HFFc6 (cell line): ENCODE measurements at places on chromosomes 12 and 14.

DNA sequence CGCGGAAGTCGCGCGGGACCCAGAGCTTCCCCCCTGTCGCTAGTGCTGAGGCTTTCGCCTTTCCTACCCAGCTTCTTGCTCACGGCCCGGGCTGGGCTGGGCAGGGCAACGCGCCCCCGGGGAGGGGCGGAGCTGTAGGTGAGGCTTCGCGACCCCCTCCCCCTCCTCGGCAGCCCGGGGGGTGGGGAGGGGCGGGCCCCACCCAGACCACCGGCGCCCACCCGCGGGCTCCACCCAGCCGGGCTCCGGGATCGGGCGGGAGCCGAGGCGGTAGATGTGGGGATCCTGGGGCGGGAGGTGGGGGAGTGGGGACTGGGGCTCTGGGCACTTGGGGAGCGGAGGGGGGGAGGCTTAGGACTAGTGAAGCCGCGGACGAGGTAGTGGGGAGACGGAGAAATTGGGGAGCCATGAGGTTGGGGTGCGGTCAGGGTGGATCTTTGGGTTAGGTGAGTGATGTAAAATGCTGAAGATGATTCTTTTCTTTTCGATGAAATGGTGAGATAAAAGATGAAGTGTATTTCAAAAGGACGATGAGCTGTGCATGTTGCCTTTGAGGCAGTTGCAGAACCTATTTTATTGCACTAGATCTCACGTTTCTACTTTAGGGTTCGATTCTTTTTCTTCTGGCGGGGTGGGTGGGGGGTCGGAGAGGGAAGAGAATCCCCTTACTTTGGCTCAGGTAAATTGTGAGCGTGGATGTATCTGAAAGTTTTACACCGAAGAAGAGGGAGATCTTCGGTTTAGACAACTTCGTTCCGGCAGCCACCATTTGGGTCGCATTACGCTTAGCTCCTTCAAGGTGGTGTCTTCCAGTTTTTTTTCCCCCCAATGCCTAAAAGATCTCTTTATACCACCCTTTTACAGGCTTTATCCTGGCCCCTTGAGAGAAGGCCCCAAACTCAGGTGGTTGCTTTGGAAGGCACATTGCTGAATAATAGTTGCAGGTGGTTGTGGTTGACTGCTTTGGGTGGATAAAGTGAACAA is 619 bp downstream of the ERC1 start:
- no peak for DNase-seq

GRCh38 chr14:54462048-54462447 is 20.9 kb upstream of the CNIH1 start:
- no peak for DNase-seq

DNA sequence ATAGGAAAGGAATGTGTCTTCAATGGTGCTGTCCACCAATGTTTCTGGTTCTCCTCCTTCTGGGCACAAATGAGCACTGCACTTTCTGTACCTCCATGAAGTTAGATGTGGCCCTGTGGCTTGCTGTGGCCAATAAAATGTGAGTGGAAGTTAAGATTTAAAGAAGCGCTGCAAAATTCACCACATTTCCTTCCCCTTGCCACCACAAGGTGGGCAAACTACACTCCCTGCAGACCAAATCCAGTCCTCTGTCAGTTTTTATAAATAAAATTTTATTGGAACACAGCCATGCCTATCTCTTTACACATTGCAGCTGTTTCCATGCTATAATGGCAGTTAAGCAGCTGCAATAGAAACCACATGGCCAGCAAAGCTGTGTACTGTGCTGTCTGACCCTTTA is 141.4 kb upstream of the TMPO start:
- DNase-seq, result peak; percentile 4

GRCh38 chr14:100643426-100643825 is 56.2 kb upstream of the BEGAIN start:
- DNase-seq, result no peak

DNA sequence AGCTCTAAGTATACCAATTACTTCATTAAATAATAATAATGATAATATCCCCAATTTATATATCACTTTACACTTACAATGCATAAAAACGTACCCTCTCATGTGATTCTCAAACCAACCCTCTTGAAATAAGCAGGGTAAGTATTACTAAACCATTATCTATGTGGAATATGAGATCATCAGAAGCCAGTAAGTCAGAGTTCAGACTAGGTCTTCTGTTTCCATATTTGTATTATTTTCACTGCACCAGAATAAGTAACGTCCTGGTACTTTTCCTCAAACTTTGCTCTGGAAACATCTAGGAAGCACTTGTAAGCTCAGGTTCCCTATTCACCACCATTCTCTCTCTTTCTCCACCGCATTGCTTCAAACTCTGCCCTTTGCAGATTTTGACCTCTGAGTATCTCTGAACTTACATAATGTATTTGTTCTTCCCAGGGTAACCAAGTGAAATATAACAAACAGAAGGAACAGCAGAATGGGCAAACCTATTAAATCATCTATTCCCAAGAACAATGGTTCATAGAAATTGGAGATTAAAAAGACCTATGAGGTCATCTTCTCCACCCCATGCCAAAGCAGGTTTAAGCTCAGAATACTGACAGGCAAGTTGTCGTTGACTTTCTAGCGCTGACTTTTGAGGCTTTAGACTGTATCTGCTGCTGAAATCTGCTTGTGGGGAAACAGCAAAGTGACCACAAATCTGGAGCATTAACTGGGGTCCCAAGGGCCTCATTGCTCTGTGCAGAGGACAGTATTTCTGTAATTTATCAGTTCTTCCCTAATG is 161.3 kb upstream of the FAR2 start:
- DNase-seq, result no peak

- DNase-seq, result no peak
Observed at GRCh38 chr12:121668750-121669520, 519 bp downstream of the MORN3 start.

- no peak for DNase-seq
Observed at GRCh38 chr14:80959496-80959895, 4.1 kb downstream of the TSHR start.

DNA sequence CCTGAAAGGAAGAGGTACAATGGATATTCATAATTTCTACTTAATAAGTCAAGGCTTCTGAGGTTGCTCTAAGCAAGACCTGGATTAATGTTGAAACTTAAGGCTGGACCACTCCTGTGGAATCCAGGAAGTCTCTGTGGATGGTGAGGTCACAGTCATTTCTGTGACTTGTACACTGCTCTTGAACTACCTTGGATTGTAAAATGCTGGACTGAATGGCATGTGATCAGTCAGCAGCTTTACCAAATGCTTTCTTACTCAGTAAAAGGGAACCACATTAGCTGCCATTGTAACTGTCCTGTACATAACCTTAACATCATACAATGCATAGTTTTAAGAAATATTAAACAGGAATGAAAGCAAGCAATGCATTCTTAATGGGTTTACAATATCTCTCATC is 182.9 kb downstream of the NOVA1 start:
- DNase-seq, result no peak

- DNase-seq, result peak; percentile 91
Observed at GRCh38 chr12:89370850-89371249, 18.5 kb upstream of the DUSP6 start.

DNA sequence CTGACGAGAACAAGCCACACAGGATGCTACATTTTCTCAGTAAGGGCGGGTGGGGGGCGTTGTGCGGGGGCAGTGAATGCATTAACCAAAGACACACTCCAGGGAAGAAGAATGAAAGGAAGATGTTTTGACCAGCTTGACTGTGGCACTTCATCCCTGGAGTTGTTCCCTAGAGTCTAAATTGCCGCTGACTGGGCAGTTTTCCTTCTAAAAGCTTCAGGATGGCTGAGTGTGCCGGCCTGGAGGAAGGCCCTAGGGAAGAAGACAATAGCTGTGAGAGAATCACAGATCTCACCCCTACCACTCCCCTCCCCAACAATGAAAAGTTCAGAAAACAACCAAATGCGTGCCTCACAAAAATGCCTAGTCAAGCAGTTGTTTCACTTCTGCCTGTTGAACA is 67.2 kb downstream of the NKX2-1 start:
- no peak for DNase-seq

DNA sequence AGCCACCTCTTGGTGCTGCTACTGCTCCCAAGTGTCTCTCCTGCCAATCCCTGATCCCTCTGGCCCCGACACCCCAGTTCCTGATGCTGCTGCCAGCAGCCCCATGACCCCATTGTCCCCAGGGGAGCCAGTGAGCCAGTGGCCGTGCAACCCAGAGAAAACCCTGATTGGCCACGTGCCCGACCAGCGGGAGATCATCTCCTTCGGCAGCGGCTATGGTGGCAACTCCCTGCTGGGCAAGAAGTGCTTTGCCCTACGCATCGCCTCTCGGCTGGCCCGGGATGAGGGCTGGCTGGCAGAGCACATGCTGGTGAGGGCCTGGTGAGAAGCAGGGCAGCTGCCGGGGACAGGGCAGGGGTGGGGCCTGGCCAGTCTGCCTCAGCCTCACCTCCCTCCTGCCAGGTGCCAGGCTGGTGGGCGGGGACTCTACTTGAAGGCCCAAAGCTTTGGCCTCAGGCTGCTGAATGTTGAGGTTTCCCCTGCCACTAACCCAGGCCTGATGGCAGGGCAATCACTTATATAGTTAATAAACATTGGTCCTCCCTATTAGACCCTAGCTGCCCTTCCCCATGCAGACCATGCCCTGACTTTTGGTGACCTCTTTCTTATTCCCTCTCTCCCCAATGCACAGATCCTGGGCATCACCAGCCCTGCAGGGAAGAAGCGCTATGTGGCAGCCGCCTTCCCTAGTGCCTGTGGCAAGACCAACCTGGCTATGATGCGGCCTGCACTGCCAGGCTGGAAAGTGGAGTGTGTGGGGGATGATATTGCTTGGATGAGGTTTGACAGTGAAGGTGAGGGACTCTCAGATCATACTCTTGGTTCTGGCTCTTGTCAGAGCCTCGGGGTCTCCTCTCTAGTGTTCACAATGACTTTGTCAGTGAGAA is 5.1 kb downstream of the PCK2 start:
- no peak for DNase-seq

DNA sequence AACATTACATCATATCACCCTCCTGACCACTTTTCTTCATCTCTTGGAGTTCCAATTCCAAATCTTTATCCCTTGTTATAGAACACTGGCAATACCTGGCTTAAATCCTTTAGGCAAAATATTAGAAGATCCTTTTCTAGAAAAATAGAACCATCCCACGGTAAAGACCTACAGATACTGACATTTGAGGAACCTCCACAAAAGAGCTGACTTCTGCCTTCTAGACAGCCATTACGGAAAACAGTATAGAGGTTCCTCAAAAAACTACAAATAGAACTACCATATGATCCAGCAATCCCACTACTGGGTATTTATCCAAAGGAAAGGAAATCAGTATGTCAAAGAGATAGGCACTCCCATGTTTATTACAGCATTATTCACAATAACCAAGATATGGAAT is 241.7 kb upstream of the AMIGO2 start:
- no peak for DNase-seq

- DNase-seq, result no peak
Observed at GRCh38 chr14:65287264-65288131, 125.0 kb upstream of the FUT8 start.
